Activated naive CD8-positive, alpha-beta T cell treated with anti-CD3 and anti-CD28 coated beads for 36 hours (primary cell): ENCODE measurements at places on chromosomes 13 and 19. TPM values are rescaled to one million over a fixed set of nuclear protein-coding genes. Genes with fewer than 3 reads are reported as not detected.

The PSG2 gene
- total RNA-seq, result not detected

The ZNF667 gene
- total RNA-seq, result 7.3 TPM

The ESD gene
- 142 TPM for total RNA-seq

The PRODH2 gene
- total RNA-seq, result not detected

The DNAAF3 gene
- not detected for total RNA-seq

The JSRP1 gene
- 0.45 TPM for total RNA-seq

The SLC25A41 gene
- total RNA-seq, result 0.52 TPM

The PSG5 gene
- not detected for total RNA-seq

The CRLF1 gene
- total RNA-seq, result not detected

The ACTN4 gene
- total RNA-seq, result 160 TPM

The MCEMP1 gene
- not detected for total RNA-seq

The OLFM2 gene
- total RNA-seq, result 2.9 TPM

The CLEC17A gene
- total RNA-seq, result 0.84 TPM

The ZNF414 gene
- total RNA-seq, result 23.4 TPM

The EDDM13 gene
- total RNA-seq, result 2.5 TPM

The CGB1 gene
- not detected for total RNA-seq
